Bone marrow (tissue), 2 donors: ENCODE measurements at places on chromosomes 7 and 10.
A peak's percentile ranks its signal among the peaks of the same experiment; 100 is the strongest.

GRCh38 chr10:129309565-129309964, 157.5 kb upstream of the MGMT start:
- no peak for DNase-seq

DNA sequence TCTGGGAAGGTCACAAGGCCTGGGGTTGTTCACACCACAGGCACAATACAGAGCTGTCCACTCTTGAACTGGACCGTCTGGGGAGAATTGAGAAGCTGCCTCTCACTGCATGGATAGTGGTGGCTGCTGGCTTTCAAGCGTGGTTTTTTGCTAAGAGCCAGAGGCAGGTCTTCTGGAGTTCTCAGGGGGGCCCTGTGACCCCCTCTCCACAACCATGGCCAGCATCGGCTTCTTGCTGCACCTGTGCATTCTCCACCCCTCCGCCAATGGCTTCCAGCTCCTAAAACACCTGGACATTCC, 140.3 kb downstream of the ADCY1 start:
- no peak for DNase-seq

DNA sequence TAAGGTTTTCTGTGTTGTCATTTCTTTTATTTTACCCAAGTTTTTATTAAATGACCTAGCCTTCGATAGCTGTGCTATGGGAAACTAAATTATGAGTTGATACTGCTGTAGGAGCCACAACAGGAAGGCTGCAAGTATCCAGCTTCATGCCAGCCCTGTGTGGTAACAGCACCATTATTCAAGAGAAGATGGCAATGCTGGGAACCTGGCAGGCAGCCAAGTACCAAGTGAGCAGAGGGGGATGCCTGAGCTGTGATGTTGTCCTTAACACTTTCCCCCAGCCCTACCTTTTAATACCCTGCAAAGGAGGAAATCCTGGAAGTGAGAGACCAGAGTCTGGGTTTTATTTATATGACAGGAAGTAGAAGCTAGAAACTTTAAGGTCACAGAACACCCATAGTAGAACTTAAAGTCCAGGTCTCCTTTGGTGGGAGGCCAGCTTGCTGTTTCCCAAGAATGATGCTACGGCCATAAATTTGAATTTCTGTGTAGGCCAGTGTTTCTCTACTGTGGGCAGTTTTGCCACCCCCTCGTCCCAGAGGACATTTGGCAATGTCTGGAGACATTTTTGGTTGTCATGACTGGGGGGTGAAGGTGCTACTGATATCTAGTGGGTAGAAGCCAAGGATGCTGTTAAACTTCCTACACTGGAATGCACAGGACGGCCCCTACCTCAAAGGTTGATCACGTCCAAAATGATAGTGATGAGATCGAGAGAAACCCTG, 9.2 kb upstream of the ATXN7L1 start:
- DNase-seq, result no peak

DNA sequence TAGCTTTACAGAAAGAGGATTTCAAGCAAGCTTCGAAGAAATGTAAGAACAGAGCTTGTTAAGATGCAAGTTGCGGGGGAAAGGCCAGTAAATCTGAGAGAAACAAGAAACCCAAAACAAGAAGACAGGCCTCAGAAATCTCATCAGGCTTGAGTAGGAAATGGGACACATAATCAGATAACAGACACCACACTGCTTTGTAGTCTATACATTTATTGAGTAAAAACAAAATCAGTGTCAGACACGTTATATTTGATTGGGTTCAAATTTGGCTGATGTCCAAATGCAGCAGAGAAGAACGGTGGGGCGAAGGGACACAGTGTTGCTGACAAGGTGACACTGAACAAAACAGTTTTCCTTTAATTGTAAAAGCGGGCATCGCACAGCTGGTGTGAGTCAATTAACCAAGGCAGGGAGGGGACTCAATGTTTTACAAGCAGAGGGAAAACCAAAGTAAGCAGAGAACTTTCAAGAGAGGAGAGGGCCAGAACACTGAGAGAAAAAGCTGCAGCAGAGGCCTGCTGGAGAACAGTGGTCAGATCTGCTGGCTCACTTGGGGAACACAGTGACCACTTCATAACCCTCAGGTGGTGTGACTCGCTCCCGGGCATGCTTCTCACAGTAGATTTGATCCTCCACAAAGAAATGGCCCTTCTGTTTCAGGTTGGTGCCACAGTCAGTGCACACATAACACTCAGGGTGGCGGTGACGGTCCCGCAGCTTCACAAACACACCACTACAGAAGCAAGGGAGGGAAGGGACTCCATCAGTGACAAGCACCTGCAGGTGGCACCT, 43.5 kb downstream of the ACSM6 start:
- no peak for DNase-seq

GRCh38 chr10:36474456-36474855, 650.9 kb upstream of the ANKRD30A start:
- DNase-seq, result no peak

DNA sequence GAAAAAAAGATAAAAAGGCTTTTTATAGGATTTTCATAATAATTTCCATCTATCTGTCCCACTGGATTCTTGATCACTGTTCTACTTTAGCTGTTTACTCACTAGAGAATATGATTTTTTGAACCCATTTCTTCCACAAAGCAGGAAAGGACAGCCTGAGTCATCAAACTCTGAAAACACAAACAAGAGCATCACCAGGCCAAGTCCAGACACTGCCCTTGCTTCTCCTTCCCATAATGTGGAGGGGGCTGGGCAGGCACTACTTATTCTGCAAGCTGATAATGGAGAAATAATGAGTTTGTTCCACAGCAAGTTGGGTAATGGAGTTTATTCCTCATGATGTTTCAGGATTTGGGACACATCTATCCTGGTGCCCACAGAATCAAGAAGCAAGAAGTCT, 13.0 kb upstream of the KCNIP2 start:
- DNase-seq, result no peak

DNA sequence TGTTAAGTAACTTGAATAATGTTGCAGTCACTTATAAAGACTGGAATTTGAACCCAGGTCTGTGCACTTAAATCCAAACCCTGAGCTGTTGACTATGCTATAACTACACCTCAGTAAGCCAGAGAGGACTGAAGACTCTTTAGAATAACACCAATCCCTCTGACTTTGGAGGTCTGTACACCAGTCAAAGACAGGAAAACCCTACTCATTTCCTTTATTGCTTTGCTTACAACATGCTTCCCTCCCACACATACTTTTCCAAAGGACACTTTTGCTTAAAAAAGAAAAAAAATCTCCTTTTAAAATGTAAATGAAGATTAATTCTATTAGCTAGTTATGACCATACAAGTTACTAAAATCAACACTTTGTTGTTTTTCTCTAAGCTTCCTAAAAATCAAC, 184.7 kb upstream of the KCTD7 start:
- peak; percentile 45 for DNase-seq

DNA sequence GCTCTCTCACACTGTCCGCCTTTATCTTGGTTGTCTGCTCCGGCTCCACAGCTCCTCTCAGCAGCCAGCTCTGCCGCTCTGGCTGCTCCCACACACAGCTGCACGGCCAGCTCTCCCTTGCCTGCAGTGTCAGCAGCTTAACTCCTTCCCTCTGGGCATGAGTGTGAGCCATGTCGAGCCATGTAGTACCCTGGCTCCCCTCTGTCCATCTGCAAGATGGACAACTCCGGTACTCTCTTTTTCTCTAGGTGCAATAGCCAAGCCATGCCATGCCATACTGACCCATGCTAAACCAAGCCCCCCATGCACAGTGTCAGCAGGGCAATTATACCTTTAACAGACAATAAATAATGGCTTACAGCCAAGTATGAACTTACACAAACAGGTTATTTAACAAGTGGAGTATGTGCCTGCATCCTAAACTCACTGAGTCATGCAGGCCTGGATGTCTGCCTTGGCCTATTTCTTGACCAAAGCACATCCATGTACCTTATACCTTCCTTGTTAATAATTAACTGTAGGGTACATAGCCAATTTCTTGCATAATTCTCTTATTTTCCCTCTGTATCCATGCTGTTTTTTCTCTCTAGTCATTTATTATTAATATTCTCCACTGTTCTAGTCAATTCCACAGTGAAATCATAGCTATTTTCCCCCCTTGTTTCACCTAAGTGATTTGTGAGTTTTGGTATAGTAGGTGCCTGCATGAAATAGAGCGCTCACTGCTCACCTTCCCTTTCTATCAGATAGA, 170.9 kb downstream of the CDK14 start:
- DNase-seq, result no peak

DNA sequence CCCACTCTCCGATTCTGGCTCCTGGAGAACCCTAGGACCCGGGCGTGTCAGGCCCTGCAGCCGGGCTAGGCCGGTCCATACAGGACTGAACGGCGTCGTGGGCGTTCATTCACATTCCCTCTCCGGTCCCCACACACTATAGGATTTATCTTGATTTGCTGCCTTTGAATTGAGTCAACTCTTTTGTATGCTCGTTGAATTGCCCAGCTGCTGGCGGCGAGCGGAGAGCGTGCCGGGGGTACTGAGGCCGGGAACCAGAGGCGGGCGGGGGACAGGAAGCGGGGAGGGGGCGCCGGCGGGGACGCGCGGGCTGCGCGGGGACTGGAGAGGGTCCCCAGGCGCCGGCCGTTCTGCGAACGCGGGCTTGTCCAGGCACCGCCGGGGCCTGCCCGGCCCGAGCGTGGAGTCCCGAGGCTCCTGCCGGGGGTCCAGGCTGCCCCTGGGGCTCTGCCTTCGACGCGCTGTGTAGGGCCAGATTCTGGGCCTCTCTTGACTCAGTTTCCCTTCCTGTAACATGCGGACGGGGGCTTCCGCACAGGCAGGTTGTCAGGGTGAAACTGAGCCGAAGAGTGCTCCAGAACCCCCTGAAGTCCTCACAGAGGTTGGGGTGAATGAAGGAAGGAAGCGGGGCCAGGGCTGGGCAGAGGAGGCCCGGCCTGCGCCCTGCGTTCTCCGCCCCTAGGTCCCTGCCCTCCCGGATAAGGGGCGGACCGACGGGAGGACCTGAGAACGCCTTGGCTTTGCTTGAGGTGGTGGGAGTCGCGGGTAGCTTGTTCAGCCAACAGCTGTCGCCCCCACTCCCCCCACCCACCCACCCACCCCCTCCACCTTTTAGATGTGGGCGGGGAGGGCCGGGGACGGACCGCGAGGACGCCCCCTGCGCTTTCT, 769 bp upstream of the ELFN1 start:
- DNase-seq, result no peak

DNA sequence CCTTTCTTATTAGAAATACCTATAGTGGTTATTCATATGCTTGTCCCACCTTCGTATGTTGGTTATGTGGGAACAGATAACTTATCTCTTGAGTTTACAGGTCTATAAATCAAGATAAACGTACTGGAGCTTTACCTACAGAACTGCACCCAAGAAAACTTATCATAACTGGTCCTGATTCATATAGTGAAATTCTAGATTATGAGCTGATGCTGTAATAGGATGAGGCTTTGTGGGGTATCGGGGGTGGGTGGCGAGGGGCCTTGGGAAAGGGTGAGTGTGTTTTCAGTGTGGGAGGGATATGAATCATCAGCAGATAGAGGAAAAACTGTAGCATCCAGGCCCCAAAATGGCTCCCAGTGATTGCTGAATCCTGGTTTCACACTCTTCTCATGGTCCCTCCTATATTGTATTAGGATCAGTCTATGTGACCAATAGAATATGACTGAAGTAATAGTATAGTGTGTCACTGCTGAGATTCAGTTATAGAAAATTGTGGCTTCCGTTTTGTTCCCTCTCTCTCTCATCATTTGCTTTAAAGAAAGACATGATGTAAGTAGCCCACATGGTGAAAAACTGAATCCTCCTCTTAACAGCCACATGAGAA, 706.8 kb upstream of the LRRTM3 start:
- DNase-seq, result no peak

GRCh38 chr7:149772956-149773434, 393 bp downstream of the ZNF467 start:
- DNase-seq, result no peak
